COR-L47 (cell line): ENCODE measurements at places on chromosomes 5 and 9.
A peak's percentile ranks its signal among the peaks of the same experiment; 100 is the strongest.

DNA sequence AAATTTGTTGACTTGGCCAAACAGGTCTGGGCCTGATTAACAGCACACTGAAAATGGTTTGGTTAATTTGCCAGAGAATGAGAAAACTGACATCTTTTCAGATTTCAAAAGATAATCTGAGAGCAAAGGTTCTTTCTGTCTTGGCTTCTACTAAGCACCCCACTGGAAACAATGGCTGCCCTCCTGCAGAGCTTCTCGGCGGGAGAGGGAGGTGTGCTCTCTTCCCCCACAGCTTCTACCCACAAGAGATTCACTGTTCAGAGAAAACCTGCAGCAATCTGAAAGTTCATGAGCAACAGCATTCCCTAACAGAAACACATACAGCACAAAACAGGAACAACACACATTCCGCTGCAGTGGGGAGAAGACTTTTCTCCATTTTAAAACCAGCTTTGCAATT, 3.0 kb downstream of the DNAH5 start:
- DNase-seq = peak; percentile 44

GRCh38 chr5:64947031-64947430, 178.3 kb downstream of the CWC27 start:
- peak; percentile 89 for DNase-seq

GRCh38 chr5:58016358-58016757, 443.5 kb downstream of the PLK2 start:
- DNase-seq = no peak

DNA sequence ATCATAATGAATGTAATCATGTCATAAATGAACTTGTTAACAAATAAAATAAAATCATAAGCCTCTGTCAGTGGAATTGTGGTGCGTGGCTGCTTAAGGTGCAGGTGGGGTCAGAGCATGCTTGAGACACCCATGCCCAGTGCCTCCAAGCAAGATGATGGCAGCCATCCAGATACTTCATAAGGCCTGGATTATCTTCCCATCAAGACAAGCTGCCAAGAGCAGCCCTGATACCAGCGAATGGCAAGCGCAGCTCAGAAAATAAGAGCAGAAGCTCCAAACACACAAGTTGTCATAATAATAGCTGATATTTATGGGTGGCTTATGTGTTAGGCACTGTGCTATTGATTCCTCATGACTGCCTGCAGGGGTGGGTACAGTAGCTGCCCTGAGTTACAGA, 21.8 kb upstream of the LMX1B start:
- no peak for DNase-seq

GRCh38 chr5:94945656-94946055, 327.2 kb downstream of the SLF1 start:
- DNase-seq = no peak

DNA sequence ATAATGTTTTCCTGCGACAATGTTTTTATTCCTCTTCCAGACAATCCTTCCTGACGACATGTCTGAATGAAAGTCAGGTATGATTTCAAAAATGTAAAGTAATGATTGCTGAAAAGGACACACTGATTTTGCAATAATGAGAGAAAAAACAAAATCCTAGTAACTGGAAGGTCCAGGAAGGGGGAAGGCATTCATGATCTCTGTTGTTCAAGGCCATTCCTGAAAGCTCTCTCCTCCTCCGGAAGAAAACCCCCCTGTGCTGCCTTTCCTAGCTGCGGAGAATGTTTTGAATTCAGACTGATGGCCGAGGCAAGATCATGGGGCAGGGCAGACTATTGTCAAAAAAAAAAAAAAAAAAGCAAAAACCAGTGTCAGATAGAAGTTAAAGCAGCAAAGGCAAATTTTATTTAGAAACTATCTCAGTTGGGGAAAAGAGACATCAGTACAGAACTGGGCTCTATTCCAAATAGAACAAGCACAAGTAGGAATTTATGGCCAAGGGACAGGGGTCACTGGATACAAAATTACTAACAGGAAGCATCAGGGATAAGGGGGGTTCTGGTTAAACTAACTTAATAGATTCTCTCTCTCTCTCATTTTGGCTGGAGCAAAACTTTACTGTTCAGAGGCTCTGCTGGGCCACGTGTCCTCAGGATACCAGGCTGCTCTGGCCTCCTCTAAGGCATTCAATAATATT, 36.5 kb upstream of the CTSV start:
- no peak for DNase-seq

- DNase-seq = peak; percentile 35
Measured at GRCh38 chr5:146426853-146427618, 20.1 kb upstream of the TCERG1 start.

- no peak for DNase-seq
Measured at GRCh38 chr5:150516011-150516410, 8.1 kb downstream of the NDST1 start.

- DNase-seq = peak; percentile 86
Measured at GRCh38 chr5:124365361-124365801, 381.1 kb downstream of the ZNF608 start.

GRCh38 chr5:158635565-158635964, 464.2 kb downstream of the EBF1 start:
- DNase-seq = no peak

GRCh38 chr5:160129841-160130240, 10.6 kb upstream of the PWWP2A start:
- DNase-seq = no peak

DNA sequence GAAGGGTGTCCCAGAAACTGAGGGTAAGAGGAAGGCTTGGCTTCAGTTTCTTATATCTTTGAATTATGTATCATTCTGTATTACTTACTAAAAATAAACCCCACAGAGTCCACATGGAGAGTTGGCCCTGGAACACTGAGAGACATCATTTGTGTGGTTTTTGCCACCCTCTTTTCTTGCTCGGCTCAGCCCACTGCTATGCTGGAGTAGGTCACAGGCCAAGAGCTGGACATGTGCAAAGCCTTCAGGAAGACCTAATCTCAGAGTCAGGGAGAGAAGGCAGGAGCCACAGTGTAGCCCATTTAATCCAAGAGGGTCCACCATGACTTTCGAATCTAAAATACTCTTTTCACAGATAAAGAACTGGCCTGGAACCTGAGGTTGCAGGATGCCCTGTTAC, 47.5 kb downstream of the MAMDC2 start:
- no peak for DNase-seq

DNA sequence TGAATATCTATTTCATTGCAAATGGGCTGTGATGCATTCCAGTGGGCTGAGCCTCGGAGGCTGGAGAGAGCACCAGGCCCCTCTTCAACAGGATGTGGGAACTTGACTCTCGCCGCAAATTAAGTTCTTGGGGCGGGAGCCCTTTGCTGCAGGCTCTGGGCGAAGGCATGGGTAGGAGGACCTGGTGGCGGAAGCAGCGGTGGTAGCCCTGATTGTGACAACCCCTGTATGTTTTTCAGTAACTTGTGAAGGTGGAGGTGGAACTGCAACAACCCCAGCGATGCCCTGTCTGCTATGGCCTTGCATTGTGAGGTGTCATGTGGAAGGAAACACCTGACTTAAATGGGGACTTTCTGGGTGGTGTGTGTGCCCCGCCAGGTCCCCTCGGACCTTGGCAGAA, 9.4 kb downstream of the FYB1 start:
- no peak for DNase-seq

DNA sequence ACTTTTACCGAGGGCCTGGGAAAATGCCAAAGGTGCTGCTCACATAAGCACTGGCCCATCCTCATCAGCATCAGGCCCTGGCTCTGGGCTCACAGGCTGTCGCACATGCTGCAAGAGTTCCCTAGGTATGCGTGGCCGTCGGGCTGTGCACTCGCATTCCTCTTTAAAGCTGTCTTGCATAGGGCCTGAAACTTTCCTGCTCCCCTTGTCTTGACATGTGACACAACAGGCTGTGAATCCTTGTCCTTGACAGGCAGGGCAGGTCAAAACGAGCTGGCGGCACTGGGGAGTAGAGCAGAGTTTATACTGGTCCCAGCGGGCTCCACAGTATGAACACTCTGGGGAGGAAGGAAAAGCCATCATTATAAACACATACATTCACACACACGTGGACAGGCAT, 30.7 kb downstream of the TSTD2 start:
- no peak for DNase-seq

DNA sequence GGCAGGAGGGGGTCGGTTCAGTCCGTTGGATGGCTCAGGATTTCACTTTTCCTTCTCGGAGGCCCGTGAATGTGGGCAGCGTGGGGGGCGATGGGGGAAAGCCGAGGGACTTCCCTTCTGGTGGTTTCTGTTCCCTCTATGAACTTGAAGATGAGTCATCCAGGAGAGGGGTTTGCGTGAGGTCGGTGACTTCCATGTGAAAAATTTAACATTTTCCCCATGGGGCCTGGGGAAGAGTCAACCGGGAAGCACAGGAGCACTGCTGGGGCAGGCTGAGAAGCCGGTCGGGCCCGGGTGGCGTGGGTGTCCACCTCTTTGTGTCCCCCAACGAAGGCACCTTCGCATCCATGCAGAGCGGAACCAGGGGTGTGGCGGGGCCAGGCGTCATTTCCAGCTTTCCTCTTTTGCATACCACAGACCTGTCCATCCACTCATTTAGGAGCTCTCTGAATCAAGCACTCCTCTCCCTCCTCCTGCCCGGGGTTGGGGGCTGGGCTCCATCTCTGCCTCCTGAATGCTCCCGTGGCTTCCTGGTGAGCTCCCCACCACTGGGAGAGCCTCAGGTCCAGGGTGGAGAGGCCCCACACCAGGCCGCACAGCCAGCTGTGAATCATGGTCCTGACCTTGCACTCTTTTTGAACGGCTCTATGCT, 68.4 kb downstream of the ANKRD33B start:
- DNase-seq = no peak

DNA sequence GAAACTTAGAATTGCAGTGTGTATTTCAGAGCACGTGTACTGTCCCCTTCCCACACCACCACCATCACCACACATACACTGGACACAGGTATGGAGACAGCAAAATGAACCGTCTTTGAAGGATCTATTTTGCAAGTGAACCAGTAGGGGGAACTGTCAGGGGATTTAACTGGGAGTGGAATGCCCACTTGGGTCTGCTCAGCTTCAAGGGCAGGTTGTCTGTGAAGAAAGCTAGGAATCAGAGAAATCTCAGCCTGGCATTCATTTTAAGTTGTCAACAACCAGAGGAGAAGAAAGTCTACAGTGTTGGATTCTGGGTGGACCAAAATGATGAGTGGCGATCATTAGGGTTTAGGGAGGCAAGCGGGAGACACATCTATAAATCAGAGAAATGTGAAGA, 147.0 kb downstream of the DCP2 start:
- no peak for DNase-seq

DNA sequence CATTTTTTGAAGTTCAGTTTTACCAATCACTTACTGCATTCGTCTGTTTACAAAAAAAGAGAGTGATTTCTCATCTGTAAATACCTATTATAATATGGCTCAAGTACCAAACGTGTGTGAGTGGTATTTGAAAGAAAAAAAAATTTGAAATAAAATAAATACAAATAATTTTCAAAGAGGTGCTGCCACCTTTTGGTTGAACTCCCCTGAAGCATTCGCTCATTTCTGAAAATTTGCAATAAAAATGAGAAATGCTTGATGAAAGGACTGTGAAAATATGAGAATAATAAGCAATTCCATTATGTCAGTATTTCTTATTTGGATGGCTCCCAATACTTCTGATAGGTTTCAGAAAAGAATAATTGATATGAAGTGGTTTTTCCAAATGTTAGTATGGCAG, 409.9 kb downstream of the CTNND2 start:
- DNase-seq = no peak

- no peak for DNase-seq
Measured at GRCh38 chr5:3963652-3964051, 368.0 kb downstream of the IRX1 start.

GRCh38 chr5:57736716-57737115, 254.1 kb upstream of the ACTBL2 start:
- no peak for DNase-seq

DNA sequence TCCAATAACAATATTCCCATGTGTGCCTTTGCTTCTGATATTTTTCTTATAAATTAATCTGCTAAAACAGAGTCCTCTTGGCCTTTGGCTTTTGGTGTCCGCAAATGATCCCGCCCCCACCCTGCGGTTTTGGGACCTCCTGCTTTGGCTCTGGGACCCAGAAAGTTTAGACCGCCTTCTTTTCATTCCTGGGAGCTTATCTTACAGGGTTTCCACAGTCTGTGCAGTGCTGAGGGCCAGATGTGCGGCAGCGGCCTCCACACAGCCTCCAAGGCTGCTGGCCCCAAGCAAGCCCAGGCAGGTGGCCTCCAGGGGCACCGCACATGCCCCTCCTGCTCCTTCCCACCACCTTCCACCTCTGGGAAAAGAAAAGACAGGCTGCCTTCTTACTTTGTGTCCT, 191.5 kb downstream of the ERCC6L2 start:
- DNase-seq = no peak

DNA sequence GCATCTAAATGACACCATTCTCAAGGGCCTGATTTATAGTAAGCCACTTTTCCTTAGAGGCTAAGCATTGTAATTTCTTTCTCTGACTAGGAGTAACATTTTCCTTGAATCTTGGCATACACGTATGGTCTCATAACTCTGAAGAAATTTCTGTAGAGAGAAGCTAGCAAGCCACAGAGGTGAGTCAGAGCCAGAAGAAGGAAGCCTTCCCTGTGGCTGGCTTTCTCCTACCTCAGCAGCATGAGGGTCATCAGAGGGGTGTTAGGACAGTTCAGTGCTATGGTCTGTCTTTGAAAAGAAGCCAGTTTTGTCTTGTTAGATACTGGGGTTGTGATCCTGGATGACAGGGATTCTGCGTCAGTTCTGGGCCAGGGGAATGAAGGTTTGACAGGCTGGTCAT, 3.2 kb downstream of the SNX30 start:
- no peak for DNase-seq

GRCh38 chr5:147472664-147473475, 37.0 kb downstream of the DPYSL3 start:
- peak; percentile 81 for DNase-seq

DNA sequence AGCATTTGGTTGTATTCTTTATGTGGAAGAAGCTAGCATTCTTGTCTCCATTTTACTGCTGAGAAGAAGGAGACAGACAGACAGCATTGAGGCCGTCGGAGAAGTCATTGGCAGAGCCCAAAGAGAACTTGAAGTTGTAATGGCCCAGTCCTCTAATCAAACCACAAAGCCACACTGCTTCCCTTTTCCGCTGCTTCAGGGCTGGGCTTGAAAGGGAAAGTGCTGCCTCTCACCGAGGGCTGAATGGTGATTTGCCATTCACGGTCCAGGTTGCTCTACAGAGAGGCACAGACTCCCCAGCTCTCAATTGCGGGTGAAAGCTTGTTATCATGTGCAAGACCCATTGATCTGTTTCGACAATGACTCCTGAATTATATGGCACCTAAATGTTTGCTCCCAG, 25.6 kb upstream of the POU4F3 start:
- DNase-seq = no peak

DNA sequence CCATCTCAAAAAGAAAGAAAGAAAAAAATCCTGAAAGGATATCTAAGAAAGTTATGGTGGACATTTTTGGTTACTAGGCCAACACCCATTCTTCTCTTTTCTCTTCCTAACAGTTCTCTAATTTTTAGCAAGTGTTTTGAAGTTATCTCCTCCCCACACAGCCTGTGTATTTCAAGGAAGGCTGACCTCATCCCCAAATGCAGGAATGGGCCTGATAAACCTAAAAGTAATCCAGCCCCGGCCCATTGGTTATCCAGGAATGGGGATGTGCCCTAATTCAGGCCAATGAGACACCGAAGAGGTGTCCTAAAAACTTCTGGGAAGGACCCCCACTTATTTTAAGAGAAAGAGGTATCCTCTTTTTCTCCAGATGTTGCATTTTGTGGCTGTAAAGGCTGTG, 46.6 kb downstream of the F2R start:
- no peak for DNase-seq
